ENCODE measurements at places on chromosomes 2 and 18.

DNA sequence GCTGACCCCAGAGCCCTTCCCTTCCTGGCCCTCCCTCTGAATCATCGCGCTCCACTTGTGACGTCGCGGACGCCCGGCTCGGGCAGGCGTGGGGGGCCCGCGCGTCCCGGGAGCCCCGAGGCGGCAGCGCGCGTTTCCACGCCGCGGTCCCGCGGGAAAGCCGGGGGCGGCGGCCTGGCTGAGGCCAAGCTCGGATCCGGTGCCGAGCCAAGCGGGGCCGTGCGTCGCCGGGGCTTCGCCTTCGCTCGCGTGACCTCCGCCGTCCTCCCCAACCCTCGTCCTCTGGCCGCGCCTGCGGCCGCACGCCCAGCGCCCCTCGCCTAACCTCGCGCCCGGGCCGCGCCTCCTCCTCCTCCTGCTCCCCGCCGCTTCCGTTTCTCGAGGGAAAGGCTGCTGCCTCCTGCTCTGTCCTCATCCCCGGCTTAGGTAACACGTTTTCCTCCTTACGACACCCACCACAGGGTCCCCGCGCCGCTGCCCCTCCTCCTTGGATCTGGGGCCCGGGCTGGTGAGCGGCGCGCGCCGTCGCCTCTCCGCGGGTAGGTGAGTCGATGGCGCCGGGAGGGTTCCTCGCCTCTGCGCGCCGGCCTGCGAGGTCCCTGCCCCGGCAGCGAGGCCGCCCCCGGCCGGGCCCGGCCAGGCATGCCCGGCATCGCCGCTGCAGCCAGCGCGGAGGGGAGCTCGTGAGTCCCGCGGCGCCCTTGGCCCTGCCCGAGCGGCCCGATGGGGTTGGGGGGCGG, at the start of gene INPP1:
Gene INPP1 (plus strand): TSS at position 54 of the 740 bp plus-strand sequence. CDS start 16,514 bp downstream, outside the sequence.
- DNase-seq = peak; percentile 36

DNA sequence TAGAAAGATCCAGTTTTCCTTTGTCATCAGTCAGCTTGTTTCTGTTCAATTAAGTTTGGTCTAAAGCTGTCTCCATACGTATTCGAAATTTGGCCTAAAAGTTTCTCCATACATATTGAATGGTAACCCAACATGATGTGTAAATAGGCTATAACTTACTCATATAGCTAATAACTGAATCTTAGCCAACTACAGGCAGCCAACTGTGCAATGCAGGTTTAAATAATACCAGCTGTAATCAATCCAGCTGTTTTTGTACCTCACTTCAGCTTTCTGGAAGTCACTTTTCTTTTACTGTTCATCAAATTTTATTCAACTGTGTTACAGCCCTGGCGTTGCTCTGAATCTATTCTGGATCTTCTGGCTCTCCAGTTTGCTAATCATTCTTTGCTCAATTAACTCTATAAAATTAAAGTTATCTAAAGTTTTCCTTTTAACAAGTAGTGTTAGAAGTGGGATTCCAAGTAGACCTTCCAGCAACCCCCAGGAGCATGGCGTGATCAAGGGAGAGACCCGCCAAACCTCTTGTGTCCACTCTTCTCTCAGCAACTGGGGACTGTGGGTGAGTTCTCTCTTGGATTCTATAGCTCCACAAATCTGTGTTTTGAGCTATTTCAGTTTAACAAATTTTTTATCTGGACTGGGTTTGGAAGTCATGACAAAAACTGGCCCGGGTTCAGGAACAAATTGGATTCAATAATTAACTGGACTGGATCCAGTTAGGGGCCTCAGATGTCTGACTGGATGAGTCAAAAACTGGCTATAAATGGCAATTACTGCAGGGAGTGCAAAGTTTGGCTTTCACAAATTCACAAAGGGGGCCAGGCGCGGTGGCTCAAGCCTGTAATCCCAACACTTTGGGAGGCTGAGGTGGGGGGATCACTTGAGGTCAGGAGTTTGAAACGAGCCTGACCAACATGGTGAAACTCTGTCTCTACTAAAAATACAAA, 329.7 kb upstream of the ST6GAL2 start:
- DNase-seq = no peak

GRCh38 chr18:76410660-76411417, 84.2 kb downstream of the ZNF516 start:
- no peak for DNase-seq

GRCh38 chr2:62426154-62426912, 79.7 kb downstream of the TMEM17 start:
- no peak for DNase-seq

GRCh38 chr18:71831039-71831438, 713.1 kb downstream of the CBLN2 start:
- DNase-seq = no peak

DNA sequence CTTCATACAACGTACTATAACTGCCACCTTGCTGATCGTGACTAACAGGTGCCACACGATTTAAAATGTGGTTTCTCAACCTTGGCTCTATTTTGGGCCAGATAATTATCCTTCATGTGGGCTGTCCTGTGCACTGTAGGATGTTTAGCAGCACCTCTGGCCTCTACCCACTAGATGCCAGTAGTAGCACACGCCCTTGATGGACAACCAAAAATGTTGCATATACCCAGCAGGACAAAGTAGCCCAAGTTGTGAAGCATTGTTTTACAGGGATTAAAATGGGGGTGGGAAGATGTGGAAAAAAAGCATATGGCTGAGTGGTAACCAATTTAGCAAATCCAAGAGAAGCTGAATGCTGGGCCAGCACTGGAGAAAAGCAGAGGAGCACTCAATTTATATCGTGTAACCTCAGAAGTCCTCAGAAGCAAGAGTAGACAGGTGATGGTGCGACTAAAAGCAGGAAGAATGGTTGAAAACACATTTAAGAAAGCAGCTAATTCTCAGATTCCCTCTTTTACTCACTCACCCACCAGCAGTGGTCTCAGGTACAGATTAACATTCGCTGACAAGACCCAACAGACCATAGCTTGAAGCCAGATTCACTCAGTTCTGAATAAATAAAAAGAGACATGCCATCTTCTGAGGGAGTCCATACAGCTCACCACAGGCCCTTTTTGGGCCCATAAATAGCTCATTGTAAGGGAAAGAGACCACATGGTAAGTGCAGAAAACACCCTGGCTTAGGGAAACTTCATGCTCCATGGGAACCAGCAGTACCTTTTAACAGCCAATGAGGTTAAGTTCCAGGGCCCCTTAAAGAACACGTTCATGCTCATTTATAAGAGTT, 50.6 kb downstream of the RAPH1 start:
- DNase-seq = peak; percentile 16

GRCh38 chr2:173979751-173980351, 14.7 kb upstream of the SP3 start:
- DNase-seq = no peak

- no peak for DNase-seq
Measured at GRCh38 chr2:4972472-4972871, 719.7 kb upstream of the SOX11 start.

DNA sequence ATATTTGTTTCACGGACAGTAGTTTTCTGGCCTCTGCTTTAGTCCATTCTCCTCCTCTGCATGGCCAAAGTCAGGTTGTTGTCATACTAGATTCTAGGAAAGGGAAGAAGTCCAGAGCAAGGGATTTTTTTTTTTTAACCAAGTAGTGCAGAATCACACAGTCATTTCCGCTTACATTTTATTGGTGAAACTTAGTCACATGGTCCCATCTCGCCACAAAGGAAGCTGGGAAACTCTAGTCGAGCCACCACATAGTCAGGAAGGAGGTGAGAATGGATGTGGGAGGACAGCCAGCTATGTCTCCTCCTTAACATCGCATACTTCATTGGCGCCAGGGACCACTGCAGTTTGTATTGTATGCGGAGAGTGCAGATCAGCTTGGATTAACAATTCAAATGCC, 10.4 kb downstream of the HRH4 start:
- no peak for DNase-seq

- no peak for DNase-seq
Measured at GRCh38 chr18:35201256-35201931, 39.4 kb upstream of the ZNF397 start.
